ENCODE measurements at places on chromosomes 12 and 14.

GRCh38 chr12:114976372-114976771, 292.4 kb upstream of the TBX3 start:
- no peak for DNase-seq

- no peak for DNase-seq
Observed at GRCh38 chr14:103641161-103641560, 12.2 kb downstream of the KLC1 start.

DNA sequence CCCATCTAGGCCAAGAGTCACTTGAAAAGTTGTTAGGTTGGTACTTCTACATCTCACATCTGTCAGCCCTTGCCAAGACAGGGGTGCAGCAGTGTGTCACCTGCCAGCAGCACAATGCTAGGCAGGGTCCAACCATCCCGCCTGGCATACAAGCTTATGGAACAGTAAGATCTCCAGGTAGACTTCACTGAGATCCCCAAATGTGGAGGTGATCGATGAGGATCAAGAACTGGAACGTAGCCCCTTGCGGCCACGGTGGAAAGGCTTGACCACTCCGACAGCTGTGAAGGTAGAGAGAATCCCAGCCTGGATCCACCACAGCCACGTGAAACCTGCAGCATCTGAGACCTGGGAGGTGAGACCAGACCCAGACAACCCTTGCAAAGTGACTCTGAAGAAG, 696.0 kb upstream of the LMO3 start:
- DNase-seq, result no peak

- DNase-seq, result no peak
Observed at GRCh38 chr12:49741882-49742620, 694 bp downstream of the TMBIM6 start.

DNA sequence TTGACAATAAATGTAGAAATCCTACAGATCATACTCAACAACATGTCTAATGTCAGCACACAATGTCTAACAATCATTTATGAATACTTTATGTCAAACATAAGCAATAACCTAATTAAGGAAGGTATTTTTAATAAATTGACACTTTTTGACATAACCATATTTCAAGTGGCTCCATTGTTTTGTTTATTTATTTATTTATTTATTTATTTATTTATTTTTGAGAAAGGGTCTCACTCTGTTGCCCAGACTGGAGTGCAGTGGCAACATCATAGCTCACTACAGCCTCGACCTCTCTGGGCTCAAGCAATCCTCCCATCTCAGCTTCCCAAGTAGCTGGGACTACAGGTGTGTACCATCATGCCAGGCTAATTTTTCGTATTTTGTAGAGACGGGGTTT, 267.6 kb upstream of the BTG1 start:
- no peak for DNase-seq

- no peak for DNase-seq
Observed at GRCh38 chr12:34402228-34402898, 380.1 kb downstream of the ALG10 start.

DNA sequence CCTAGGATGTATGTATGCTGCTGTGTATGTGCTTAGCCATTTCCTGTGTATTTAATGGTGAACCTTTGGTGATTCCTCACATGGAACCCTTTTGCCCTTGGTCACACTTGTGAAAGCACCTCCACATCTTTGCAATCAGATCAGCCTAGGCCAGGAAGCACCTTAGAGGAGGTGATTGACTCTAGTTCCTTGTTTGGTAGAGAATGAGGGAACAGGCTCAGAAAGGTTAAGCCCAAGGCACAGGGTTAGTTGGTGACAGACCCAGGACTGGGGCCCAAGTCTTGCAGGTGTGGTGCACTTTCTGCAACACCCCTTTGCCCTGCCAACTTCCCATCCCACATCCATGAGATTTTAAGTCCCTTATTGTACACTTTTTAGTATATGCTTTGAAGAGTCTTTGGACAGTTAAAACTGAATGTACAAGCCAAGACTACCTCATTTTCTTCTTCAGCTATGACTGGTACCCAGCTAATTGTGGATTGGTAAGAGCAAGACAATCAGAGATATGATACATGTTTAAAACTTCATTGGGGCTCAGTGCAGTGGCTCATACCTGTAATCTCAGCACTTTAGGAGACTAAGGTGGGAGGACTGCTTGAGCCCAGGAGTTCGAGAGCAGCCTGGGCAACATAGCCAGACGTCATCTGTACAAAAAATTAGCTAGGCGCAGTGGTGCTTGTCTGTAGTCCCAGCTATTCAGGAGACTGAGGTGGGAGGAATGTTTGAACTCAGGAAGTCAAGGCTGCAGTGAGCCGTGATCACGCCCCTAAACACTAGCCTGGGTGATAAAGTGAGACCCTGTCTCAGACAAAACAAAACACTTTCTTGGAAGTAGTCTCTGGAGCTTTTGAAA, 71.1 kb downstream of the RASSF3 start:
- no peak for DNase-seq

DNA sequence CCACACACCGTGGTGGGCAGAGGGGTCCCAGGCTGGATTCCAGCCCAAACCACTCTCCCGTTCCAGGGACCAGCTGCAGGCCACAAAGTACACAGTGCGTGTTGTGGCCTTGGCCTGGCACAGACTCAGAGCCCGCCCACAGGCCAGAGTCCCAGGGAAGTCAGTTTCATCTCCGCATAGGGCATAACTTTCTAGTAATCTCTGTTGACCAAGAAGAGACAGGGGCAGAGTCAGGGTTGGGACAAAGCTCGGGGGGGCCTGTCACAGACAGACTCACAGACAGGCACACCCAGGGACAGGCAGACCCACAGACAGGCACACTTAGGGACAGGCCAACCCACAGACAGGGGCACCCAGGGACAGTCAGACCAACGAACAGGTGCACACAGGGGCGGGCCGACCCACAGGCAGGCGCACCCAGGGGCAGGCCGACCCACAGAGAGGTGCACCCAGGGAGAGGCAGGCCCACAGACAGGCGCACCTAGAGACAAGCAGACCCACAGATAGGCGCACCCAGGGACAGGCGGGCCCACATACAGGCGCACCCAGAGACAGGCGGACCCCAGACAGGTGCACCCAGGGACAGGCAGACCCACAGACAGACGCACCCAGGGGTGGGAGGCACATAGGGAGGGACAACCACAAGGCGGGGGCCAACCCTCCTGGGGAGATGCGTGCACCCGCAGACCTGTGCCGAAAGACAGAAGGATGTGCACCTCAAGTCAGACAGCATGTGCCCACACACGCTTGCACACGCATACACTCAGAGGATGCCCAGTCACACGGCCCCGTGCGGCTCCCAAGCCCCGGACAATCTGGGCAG, 323.3 kb upstream of the RTL1 start:
- DNase-seq, result no peak

- DNase-seq, result no peak
Observed at GRCh38 chr14:37625597-37626595, 30.5 kb downstream of the TTC6 start.

GRCh38 chr14:54374117-54374884, 22.5 kb upstream of the CDKN3 start:
- DNase-seq, result no peak

DNA sequence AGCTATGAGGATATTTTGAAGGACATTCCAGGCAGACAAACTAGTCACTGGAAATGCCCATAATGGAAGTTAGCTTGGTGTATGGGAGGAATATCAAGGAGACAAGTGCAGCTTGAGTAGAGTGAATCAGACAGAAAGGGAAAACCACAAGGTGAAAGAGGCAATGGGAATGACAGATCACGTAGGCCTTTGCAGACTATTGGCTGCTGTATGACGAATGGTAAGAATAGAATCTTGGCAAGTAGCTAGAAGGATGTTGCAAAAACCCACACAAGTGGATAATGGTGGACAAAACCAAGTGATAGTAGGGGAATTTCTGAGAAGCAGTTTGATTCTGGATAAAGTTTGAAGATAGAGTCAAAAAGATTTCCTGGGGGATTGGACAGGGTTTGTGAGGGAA, 196.9 kb upstream of the NOVA1 start:
- no peak for DNase-seq

DNA sequence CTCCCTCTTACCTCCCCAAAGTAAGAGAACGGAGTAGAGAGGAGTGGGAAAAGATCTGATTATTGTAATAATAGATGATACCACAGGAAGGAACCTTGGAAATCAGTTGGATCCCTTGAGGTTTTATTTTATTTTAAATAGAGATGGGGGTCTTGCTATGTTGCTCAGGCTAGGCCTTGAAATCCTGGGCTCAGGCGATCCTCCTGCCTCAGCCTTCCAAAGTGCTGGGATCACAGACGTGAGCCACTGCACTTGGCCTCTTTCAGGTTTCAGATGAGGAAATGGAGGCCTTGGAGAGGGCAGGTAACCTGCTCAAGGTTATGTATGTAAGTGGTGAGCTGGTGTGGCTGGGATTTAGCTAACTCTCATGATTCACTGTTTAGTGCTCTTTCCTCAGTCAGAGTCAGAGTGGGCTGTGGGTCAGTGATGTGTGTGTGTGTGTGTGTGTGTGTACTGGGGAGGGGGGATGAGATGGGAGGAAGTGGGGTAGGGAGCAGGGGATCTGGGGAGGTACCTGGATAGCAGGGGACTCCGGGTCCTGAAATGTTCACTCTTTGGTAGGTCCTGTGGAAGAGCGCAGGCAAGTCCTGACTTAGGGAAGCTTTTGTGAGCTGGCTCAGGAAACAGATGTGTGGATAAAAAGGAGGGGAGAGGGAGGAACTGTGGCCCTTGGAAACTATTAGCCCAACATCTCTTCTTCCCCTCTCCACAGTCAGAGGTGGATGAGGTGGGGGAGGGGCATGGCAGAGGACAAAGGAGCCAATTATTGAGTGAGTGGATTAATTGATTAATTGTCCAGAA, 4.7 kb upstream of the CISTR start:
- DNase-seq, result no peak

DNA sequence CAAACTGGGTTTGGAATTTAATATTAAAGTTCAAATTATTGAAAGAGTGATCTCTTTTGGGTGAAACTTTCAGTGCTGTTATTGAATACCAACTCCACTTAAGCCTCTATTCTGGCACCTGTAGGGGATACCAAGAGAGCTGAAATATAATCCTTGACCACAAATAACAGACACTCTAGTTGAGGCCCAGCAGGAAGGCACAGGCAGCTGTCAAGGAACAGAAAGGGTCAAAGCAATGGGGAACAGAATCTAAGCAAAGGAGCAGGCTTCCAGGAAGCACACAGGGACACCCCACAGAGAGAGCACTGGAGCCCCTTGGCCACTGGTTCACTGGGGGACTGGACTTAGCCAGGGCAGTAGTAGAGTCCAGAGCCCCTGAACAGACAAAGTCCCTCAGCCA, 120.9 kb upstream of the SFSWAP start:
- no peak for DNase-seq
